ENCODE measurements at places on chromosomes 13 and 19.

GRCh38 chr19:51271067-51271466 lies 20.2 kb downstream of the SIGLECL1 start:
- no peak for DNase-seq

DNA sequence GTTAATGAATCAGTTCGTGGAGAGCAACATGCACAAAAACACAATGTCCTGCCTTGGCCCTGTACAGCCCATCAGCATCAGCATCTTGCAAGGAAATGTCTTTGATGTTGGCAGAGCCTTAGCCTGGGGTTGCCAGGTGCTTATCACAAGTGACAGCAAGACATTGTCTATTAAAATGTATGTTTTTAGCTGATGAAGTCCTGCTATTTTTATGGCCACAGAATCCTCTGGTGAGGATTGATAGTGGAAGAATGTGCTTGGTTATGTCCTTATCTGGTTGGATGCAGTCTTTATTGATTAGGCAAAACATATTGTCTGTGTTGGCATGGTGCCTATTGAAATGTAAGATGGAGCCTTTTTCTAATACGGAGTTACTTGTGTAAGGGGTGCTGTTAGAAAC lies 1427.0 kb upstream of the MIR17HG start:
- no peak for DNase-seq

GRCh38 chr13:80840316-80840976 lies 499.5 kb upstream of the SPRY2 start:
- DNase-seq = no peak

- no peak for DNase-seq
These were observed 18.5 kb upstream of the MISP start for GRCh38 chr19:732148-733069.

GRCh38 chr19:5563935-5564612 lies 3.7 kb downstream of the TINCR start:
- DNase-seq = no peak

DNA sequence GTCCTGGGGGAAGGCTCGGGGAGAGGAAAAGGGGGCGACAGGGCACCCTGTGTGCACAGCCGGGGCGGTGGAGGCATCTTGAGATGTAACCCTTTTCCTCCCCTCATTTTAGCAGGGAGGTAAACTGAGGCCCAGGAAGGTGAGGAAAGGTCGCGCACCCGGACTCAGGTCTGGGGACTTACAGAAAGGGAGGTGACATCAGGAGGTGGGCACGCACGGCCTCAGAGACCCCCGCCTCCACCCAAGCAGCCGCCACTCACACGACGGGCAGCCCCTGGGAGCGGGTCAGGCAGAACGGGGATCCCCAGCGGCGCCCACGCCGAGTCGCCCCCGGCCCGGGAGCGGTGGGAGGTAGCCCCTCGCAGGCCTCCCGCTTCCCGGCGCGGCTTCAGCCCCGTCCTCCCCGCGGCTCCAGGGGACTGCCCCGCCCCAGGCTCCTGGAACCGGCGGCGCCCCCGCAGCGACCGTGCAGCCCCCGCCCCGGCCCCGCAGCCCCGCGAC lies 477 bp downstream of the PIP5K1C start:
- DNase-seq = no peak

DNA sequence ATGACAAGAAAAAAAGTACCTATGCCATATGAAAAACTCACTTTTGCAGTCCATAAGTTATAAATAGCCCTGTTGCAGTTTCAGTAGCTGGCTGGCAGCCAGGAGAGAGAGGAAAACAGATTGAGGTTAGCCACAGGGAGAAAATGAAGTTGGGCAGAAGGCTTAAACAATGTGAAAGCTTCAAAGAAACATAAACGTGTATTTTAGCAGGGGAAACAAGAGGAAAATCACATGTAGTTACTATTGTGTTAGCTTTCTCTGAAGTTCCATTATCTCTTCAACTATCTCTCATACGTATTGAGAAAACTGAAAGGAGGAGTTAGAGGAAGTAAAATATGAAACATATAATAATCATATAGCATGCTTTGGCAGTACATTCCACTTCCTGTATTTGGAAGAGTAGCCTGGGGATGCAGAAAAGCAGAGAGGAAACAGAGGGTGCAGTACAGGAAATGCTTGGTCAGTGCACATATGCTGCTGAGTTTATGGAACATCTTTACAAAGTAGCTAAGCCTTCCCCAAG lies 1551.1 kb downstream of the EFNB2 start:
- DNase-seq = peak; percentile 1

GRCh38 chr19:54179262-54179852 lies 6.4 kb upstream of the TMC4 start:
- DNase-seq = no peak

GRCh38 chr13:64528838-64529237 lies 2701.3 kb downstream of the PCDH9 start:
- no peak for DNase-seq
